NCI-H2107 (cell line): ENCODE measurements at places on chromosomes 11 and 22.

GRCh38 chr22:44449061-44449682 is 48.9 kb downstream of the RTL6 start:
- DNase-seq = no peak

DNA sequence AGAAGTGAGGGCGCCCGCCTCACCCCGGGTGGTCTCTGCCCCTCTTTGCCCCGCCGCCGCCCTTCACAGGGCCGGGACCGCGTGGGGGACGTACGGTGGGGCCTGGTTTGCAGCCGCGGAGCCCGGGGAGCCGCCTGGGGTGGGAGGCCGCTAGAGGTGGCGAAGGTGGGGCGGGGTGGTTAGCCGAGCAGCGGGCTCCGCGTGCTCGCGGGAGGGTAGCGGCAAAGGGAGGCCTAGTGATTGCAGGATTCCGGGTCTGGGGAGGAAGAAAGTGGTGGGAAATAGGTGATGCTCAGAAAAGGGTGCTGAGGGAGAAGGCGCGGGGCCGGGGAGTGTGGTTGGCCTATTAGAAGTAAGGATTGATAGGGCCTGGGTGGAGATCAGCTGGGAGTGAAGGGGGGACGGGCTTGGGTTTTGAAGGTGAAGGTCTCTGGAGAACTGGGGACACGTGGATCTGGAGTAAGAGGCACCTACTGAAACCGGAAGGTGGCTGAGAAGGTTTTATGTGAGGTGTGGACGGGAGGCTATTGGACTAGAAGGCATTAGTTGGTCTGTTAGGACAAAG is 571 bp downstream of the FAR1 start:
- no peak for DNase-seq

GRCh38 chr11:27111896-27112295 is 71.3 kb downstream of the BBOX1 start:
- DNase-seq = no peak

DNA sequence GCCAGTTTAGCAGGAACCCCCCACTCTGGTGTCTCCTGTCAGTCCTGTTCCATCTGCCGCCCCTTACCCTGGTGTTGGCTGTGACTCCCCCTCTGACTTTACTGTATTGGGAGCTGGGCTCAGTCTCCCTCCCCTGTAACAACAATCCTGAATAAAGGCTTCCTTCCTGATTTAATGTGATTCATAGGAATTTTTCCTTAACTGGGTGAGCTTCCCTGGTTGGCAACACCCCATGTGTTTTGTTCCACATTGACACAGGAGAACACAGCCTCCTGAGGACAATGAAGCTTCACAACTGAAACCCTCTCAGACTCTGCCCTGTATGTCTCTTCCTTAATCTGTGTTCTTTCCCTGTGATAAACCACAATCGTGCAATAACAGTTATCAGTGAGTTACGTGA is 8.4 kb downstream of the APOL4 start:
- DNase-seq = no peak

GRCh38 chr11:46555267-46556054 is 38.4 kb downstream of the AMBRA1 start:
- no peak for DNase-seq

DNA sequence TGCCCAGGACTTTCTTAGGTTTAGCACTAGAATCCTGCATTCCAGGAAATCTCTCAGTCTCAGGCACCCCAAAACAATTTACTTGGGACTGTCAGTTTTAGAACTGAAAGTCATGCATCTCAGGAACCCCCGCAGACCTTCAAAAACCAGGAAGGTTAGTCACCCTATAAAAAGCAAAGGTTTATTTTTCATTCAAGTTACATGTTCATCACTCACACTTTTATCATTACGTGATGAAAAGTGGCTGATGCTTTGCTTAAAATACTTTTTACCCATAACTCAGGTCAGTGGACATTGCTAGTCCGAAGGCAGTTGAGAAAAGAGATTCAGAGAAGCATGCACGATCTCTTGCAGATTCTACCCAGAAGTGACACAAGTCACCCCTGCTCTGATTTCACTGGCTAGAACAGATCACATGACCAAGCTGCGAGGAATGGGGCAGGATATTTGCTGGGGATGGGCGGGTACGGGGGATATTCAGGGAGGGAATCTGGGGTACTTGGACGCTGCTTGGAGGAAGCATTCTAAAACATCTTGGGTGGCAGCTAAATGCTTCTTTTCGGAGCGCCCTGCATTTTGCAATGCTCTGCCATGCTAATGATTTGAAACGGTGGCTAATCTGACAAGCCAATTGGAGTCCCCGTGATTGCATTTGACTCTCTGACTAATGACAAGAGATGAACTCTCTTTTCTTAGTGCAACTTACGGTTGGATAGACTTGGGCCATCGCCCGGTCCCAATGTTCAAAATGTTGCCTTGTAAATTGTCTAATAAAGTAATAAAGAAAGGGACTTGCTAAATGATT is 110.2 kb downstream of the MIAT start:
- no peak for DNase-seq

DNA sequence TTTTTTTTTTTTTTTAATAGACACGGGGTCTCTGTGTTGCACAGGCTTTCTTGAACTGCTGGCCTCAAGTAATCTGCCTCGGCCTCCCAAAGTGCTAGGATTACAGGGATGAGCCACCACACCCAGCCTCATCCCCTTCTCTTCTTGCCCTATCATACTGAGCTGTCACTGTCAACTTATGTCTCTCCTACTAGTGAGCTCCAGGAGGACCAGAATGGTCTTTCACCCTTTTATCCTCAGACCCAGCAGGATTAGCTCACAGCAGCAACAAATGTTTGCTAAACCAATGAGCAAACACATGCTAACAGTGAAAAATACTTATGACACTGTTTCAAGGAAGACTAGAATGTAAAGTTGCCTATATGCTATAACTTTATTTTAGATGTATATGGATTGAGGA is 6.4 kb upstream of the NXF1 start:
- no peak for DNase-seq

DNA sequence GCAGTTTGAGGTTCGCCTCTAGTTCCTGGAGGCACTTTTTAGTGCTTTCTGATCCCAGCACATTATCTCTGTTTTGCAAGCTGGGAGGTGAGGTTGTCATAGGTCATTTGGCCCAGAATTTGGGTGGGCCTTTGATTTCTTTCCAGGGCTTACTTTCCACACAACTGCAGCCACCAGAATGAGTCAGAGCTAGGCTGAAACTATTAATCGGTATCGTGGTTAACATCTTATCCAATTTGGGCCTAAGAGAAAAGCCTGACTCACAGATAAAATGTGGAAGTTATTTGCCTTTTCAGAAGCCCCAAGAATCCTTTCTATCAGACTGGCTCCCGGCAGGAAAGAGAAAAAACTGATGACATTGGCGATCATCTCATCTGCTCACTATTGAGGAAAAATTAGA is 166.4 kb downstream of the KIRREL3 start:
- no peak for DNase-seq

DNA sequence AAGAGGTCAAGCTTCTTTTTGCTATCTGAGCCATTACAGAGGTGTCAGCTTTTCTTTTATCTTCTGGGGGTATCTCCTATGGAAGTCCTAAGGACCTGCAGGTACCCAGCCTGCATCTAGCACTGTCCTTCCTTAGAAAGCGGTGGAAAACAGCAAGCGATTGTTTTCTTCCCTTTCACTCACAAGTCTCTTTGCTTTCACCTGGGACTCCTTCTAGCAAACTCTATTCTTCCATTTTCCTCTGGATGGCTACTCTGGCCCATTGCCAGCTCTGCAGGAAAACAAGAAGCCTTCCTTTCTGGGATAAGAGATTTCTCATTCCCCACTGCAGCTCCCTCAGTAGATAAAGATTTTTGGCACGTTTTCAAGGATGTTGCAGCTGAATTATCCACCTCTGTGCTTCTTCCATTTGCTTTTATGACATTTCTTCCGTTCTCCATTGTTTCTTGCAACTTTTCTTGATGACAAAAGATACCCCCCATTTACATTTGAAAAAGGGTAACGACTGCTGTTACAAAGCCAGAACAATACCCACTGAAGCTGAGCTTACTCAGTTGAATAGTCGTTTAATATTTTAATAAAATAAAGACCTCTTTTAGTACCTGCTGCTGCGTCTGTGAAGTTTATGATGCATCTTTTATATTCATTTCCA is 40.2 kb upstream of the BDNF start:
- DNase-seq = no peak

DNA sequence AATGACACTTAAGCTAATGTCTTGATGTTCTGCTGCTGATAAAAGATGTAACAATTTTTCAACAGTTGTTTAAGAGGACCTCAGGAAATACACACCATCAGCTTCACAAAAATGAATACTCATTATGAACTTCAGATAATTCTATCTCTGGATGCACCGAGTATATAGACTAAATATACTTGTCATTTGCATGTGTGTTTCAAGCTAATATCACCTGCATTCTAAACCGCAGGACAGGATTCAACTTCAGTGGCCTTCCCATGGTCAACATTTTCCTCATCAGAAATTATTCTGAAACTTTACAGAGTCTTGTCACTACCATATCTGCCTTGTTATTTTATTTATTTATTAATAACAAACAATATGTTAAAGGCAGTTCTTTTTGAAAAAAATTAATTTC is 717.0 kb upstream of the CCDC179 start:
- no peak for DNase-seq

DNA sequence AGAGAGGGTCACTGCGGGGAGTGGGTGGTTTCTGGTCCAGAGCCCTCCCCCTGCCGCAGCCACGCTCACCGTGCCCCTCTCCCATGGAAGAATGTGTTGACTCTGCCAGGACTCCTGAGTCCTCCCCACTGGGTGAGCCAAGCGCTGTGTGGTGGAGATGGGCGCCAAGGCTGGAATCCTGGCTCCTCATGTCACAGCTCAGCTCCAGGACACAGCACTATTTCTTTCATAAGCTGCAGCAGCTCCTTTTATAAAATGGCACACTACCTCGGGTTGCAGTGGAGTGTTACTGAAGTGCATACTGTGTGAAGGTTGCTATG is 83.9 kb downstream of the FEZ1 start:
- DNase-seq = no peak

- DNase-seq = no peak
Measured at GRCh38 chr11:74870485-74870884, 78.4 kb downstream of the XRRA1 start.

DNA sequence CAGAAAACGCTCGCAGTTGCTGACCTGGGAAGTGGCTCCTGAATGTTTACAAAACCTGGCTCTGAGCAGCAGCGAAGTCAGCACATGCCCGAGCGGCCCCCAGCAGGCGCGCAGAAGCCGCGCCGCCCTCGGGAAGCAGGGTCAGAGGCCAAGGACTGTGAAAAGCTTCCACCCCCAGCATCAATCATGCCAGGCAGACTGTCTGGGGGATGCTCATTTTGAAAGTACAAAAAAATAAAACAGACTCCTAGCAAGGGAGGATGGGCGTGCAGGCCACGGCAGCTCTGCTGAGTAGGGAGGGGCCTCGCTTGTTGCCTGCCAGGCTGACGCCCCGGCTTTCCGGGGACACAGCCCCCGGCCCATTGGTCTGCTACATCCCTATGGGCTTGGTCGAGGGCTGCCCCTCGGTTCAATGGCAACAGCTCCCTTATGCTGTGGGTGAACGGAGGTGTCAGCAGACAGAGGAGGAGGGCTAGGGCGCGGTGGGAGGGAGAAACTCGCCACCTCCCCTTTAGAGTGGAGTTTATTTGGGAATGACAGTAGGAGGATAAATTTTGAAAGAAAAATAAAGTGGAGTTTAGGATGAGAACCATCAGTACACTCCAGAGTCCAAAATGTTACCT is 37.7 kb upstream of the GNB1L start:
- no peak for DNase-seq

DNA sequence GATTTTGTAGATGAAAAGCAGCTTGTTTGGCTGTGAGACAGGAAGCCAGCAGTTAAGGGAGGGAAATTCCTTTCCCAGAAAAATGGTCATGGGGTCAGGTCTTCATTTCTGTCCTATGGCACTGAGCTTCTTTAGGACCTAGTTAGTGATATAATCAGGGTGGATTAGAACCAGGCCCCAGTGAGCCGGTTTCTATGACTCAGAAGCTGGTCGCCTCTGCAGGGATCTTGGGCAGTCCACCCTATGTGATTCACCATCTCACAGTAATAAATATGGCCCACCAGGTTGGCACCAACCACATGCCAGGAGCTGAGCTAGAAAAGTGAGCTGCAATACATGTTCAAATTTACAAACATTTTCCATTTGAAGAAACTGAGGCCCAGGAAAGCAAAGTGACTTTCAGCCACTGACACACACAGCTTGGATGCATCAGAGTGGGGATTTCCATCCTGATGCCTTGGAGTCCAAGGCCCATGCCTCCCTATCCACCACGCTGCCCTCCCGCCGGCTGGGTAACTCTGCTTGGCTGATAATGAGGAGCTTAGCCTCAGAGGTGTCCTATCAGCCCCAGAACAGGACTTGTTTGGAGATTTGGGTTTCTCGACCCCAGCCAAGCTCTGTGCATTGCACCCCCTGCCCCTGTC is 42.0 kb downstream of the CD82 start:
- no peak for DNase-seq

GRCh38 chr22:17918840-17919239 is 105.5 kb downstream of the MICAL3 start:
- DNase-seq = no peak

DNA sequence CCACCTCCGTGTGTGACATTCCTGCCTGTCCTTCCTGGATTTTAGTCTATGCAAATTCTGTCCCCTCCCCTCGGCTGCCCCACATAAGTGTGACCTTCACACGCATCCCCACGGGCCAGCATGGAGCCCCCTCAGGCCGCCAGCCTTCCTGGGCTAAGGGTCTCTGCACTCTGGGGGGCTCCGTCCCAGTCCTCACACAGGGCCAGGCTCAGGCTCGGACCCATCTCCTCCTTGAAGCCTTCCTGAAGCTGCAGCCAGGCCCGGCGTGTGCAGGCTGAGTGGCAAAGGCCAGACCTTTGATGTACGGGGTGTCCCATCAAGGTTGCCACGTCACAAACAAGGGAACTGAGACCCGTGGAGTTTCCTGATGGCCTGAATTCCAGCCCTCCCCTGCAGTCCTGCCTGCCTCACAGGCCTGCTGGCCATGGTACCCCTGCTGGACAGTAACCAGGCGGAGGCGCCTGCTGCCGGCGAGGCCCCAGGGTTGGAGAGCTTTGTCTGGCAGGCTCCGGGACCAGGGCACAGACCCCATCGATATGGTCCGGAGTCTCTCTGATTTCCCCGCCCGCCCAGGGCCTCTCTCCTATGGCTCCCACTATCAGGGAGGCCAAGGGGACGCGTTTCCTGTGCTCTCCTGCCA is 791.7 kb downstream of the BRD1 start:
- DNase-seq = no peak

GRCh38 chr22:44005524-44005923 is 18.6 kb upstream of the PARVB start:
- DNase-seq = no peak

DNA sequence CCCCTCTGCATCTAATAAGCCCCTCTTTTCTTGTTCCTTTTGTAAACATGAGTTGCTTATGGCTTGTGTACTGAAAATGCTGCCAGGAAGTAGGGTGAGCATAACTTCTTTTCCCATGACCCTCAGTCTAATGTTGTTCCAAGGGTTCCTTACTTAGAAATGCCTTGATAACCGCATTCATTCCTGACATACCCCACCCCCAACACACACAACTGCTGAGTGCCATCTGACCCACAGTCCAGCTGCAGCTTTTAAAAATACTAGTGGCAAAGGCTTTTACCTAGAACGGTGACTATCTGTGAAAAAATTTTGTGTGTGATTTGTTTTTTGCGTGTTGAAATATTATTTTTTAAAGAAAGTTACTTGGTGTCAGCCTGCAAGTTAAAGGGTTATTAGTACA is 52.6 kb downstream of the ARHGAP42 start:
- no peak for DNase-seq
